ENCODE measurements at places on chromosomes 7 and 10.

GRCh38 chr10:31590023-31590800, 271.2 kb downstream of the ZEB1 start:
- DNase-seq: no peak

GRCh38 chr10:29100505-29100904, 188.4 kb upstream of the LYZL1 start:
- no peak for DNase-seq

GRCh38 chr7:7148798-7149481, 33.4 kb upstream of the C1GALT1 start:
- DNase-seq: no peak

DNA sequence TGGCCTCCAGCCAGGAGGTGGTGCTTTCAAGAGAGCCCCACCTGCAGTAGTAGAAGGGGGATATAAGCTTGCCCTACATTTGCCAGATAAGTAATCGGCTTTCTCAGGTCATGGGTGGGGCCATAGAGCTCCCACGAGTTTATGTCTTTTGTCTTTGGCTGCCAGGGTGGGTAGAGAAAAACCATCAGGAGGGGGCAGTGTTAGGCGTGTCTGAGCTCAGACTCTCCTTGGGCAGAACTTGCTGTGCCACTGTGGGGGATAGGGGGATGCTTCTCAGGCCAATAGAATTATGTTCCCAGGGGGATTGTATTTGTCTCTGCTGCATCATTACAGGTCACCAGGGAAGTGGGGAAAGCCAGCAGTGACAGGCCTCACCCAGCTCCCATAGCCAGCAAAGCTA, 12.3 kb upstream of the MRPS33 start:
- no peak for DNase-seq

GRCh38 chr7:105035349-105035748, 21.3 kb downstream of the KMT2E start:
- DNase-seq: no peak

- DNase-seq: no peak
Measured at GRCh38 chr10:22229802-22230157, 12.0 kb upstream of the EBLN1 start.

DNA sequence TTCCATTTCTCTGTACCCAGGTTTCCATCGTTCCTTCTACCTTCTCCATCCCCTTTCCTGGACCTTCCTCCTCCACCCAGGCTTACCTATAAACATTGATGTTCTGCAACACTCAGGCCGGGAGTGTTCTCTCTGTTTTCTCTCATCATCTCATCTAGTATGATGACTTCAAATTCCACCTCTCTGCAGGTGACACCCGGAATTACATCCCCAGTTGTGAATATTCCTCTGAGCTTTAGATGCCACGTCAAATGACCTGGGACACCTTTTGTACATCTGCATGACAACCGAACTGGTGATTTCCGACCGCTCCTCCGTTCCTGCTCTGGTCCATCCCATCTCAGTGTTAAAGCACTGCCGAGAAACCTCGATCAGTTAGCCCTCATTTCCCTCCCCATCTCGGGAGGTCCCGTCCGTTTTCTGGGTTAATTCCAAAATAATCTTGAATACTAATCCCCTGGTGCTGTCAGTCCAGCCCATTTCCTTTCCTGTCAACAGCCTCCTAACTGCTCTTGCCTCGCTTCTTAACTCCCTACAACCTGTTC, 76.7 kb upstream of the SAMD8 start:
- DNase-seq: no peak

DNA sequence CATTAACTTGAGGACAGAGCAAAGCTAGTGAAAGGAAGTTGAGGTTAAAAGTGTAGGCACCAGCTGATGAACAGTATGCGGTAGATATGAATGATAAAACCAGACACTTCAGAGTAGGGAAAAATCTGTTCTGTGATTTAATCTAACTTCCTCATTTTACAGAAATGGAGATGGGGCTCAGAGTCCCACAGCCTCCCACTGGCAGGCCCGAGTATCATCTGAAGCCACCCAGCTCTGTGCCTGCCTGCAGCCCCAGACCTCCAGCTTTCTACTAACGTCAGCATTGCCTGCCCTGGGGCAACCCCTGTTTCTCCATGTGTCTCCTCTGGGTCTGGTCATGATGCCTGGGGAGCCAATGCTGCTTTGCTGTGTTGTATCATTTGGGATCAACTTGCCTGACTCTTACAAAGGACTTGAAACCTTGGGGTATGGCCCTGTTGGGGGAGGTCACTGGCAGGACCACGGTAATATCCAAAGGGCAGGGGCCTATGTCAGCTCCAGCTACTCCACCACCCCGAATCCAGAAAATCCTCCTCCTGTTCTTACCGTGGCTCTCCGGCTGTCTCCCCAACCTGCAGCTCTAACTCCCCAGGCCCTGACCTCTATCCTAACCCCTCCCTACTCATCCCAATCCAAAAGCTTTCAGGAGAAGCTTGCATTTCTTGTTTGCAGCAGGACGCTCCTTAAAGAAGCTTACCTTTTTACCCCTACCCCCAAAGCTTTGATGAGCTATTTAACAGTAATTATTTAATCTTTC, 56.2 kb upstream of the NPY start:
- peak; percentile 8 for DNase-seq

- DNase-seq: no peak
Measured at GRCh38 chr7:22435720-22436119, 64.3 kb downstream of the STEAP1B start.

DNA sequence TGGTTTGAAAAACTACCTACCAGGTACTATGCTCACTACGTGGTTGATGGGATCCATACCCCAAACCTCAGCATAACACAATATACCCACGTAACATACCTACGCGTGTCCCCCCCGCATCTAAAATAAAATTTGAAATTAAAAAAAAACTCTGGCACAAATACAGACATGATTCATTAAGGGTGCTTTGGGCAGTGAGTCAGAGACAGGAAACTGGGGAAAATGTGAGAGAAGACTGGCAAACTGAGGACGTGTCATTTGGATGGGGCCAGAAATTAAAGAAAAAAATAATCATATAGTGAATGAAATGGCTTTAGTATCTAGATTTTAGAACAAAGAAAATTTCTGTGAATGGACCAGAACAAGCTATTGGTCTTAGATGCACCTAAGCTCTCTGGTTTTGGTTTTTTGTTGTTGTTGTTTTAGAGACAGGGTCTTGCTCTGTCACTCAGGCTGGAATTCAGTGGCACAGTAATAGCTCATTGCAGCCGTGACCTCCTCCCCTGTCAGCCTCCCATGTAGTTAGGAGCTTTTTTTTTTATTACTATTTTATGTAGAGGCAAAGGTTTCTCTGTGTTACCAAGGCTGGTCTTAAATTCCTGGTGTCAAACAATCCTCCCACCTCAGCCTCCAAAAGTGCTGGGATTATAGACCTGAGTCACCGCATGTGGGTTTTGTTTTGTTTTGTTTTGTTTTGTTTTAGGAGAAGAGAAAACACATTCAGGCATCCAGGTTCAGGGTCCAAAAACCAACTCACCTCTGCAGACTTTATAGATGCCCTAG, 5.9 kb upstream of the PRSS58 start:
- no peak for DNase-seq

DNA sequence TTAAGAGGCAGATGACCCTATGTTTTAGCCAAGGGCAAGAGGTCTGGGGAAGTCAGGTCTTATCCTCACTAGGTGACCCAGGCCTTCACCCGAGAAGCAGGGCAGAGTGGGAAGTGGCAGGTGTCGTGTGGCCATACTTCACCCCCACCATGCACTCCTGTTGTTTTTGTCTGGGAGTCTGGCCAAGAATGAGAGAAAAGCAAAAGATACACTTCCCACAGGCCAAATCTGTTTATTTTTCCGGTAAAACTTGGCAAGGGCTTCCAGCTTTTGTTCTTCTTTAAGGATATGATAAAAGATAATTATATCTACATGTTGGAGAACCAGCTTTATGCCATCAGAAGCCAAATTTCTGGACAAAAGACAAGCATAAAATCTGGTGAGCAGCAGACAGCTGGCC, 137.4 kb upstream of the CDC14C start:
- no peak for DNase-seq

GRCh38 chr7:73906874-73907273, 45.9 kb downstream of the TMEM270 start:
- DNase-seq: no peak

- DNase-seq: no peak
Measured at GRCh38 chr7:39547336-39547735, 18.9 kb upstream of the YAE1 start.

DNA sequence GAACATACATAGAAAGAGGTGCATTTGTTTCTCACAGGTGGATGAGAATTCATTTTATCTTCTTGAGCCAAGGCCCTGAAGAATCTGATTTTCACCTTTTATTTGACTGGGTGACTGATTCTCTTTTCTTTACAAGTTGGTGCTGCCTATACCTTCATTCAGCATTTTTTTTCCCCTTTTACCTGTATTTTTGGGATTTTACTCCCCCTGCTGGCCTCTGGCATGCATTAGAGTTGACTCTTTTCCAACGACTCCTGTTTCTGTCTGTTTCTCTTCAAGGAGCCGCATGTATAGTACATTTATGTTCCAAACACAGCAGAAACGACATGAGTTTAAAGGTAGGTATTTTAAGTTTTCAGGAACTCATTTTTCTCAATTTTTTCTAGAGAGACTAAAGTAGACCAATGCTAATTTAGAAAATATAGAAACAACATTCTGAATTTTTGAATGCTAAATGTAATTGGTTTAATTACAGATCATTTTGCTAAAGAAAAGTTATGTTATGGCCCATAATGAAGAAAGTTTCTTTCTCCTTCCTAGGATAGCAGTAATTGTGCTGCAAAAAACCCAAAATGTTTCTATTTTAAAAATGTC, 149.8 kb upstream of the HDAC9 start:
- DNase-seq: peak; percentile 12

- DNase-seq: no peak
Measured at GRCh38 chr7:103292122-103292521, 5.1 kb upstream of the PMPCB start.

DNA sequence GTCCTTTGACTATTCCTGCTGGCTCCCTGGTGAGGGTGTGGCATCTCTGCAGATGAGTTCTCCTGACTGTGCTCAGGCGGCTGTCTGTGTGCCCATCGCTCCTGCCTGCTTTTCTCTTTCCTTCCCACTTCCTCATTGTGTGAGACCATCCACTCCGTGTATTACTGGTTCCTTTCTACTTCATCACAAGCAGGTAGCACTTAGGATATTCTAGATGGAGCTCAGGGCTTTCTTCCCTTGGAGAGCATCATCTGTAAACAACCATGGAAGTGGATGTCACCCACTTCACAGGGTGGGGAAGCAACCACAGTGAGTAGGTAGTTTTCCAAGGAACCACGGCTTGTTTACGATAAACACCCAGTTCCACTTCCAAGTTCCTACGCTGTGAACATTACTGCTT, 15.7 kb downstream of the DNAJB6 start:
- DNase-seq: no peak

DNA sequence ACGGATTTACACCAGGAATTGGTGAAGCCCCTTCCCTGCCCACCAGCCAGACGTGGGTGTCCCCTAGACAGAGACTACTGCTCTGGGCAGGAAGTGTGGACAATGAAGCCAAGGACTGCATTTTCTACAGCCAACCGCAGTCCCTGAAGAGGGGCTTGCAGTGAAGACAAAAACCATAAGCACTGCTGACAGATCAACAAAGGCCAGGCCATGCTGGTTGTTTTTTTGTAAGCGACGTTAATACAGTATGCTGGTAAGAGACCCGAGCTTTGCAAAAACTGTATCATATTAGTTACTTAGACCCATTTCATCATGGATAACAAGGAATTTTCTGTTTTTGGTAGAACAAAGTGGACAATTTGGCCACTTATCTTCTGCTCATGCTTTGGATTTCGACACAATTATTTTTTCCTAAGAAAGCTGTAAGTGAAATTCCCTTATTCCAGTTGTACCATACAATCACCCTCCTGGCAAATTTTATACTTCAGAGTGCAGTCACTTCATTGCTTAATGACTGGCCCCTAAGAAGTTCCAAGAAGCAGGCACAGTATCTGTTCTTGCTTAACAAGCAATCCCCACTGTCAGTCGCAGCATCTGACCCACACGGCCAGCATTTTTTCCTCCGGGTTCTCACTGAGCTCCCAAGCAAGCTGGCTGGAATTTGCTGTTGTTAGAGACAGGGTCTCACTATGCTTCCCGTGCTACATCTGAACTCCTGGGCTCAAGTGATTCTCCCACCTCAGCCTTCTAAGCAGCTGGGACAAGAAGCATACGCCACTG, 163.5 kb downstream of the PARD3 start:
- no peak for DNase-seq

DNA sequence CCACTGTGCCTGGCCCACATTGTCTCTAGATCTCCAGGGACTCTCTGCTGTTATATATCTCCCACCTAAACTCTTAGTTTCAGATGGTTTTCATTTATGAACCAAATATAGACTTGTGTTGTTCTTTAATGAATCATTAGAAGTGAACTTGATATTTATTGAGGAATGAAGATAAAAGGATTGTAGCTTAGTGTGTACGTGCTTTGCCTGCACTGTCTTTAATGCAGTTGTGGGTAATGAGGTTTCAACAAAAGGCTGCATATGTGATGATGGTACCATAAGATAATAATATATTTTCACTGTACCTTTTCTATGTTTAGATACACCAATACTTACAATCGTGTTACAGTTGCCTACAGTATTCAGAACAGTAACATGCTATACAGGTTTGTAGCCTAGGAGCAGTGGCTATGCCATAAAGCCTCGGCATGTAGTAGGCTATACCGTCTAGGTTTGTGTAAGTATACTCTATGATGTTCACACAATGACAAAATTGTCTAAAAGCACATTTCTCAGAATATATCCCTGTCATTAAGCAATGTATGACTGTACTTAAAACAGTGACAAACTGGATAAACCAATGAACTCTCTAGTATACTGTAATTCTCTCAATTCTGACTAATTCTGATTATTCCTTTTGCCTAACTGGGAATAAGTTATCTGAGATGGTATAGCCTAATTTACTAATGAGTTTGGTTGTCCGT, 25.2 kb downstream of the VCL start:
- DNase-seq: no peak

DNA sequence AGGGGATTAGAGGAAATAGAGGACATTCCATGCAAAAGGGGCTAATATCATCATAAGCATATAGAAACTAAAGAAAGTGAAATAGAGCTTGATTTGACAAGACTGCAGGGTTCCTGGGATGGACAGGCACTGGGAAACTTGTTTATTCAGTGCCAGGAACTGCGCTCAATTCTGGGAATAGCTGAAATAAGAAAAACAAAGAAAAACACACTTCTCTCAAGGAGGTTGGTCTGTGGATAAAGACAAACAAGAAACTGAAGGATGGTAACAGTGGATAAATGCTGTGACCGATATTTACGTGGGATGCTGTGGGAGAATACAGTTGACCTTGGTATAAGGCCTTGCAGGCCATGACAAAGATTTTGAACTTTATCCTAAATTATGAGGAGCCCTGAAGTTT, 40.9 kb upstream of the ANLN start:
- no peak for DNase-seq

- DNase-seq: no peak
Measured at GRCh38 chr7:25662841-25663800, 434.8 kb upstream of the NPVF start.

DNA sequence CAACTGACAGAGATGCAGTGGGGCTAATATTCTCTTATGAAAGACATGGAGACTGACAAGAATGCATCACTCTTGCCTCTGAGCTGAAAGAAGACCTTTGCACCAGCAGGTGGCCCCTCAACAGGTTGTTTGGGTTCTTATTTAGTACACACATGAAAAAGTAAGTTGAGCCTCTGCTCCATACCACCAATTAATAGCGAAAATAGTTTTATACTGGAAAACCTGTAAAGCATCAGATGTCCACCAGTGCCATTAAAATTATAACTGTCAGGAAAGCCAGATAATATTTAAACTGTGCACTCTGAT, 26.3 kb upstream of the FAM13C start:
- no peak for DNase-seq
